Tibial nerve (tissue), 4 donors: ENCODE measurements at places on chromosomes 6 and 20. TPM values are rescaled to one million over a fixed set of nuclear protein-coding genes. Genes with fewer than 3 reads are reported as not detected.

DNA sequence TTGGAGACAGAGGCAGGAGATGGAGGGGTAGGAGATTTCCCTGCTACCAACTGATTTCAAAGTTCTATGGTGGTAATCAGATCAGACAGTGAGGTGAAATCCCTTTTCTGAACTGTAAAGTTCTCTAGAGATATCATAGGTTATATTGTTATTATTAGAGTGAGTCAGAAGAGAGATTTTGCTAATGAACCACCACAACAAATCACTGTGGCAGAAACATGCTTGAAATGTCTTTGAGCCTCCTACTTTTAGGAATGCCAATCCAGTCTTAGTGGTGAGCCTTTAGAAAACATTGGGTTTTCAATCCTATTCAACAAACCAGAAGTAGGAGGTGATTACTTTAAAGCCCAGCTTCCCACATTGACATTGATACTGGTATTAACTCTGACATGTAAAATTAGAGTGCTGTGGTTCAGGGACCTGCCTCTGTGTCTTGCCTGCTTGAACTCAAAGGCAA, 136.7 kb upstream of the CNR1 start:
- H3K27me3 ChIP-seq: no peaks in the 10 kb centered on the region
- H3K36me3 ChIP-seq: no peaks in the 10 kb centered on the region
- DNase-seq: no peak
- no peaks in the 10 kb centered on the region for H3K4me1 ChIP-seq
- no peak overlapping the region for H3K27ac ChIP-seq

GRCh38 chr6:49906526-49906925, 40.2 kb upstream of the CRISP1 start:
- no peak for DNase-seq
- no peaks in the 10 kb centered on the region for H3K4me1 ChIP-seq
- H3K4me3 ChIP-seq: no peak overlapping the region
- H3K27me3 ChIP-seq: no peaks in the 10 kb centered on the region
- H3K27ac ChIP-seq: no peak overlapping the region
- no peaks in the 10 kb centered on the region for H3K36me3 ChIP-seq

DNA sequence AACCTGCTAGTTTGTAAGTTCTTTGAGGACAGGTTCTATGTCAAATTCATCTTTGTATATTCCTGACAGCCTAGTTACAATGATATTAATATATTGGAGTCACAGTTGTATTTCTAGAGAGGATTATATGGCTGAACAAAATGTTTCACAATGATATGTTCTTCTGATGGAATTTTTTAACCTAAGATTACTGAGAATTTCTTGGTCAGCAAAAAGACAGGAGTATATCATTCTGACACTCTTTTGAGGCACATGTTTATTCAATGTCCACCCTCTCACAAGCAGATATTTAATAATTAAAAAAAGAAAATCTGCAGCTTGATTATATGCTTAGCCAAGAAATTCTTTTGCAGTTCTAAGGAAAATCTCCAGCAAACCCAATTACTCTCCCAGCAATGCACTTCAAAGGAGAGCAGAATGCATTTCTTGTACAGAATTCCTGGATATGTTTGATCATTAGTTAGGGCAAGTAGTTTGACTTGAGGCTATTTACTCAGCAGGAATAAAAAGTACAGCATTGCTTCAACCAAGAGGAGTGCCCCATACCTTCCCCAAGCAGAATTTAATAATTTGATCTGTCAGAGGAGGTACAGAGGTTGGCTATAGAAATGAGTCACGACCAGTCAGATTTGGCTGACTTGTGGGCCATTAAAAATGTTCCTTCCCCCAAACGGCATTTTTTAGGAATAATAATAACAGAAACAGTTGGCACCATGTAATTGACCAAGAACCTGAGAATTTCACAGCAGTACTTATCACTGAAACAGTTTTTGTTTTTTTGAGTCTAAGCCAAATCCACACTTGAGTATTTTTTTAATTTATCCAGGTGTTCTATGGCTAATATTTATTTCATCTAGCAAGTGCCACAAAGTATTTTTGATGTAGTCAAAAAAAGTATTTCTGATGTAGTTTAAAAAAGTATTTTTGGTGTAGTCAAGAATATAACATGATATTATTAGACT, 508.1 kb upstream of the FLRT3 start:
- H3K27me3 ChIP-seq: no peaks in the 10 kb centered on the region
- H3K4me1 ChIP-seq: no peaks in the 10 kb centered on the region
- H3K36me3 ChIP-seq: no peaks in the 10 kb centered on the region
- no peak for DNase-seq

BEND3 gene
- 2.1 TPM for total RNA-seq

- H3K4me3 ChIP-seq: no peak overlapping the region
- H3K27ac ChIP-seq: no peak overlapping the region
- peaks cover 4% of the 10 kb centered on the region for H3K4me1 ChIP-seq
Measured at GRCh38 chr20:4763723-4764510, 42.2 kb downstream of the PRND start.

NINL gene
- total RNA-seq: 14.1 TPM

- H3K4me1 ChIP-seq: no peaks in the 10 kb centered on the region
- DNase-seq: no peak
- H3K4me3 ChIP-seq: no peak overlapping the region
- H3K27ac ChIP-seq: no peak overlapping the region
- no peaks in the 10 kb centered on the region for H3K36me3 ChIP-seq
Measured at GRCh38 chr20:63172726-63173125, 43.2 kb downstream of the YTHDF1 start.

DNA sequence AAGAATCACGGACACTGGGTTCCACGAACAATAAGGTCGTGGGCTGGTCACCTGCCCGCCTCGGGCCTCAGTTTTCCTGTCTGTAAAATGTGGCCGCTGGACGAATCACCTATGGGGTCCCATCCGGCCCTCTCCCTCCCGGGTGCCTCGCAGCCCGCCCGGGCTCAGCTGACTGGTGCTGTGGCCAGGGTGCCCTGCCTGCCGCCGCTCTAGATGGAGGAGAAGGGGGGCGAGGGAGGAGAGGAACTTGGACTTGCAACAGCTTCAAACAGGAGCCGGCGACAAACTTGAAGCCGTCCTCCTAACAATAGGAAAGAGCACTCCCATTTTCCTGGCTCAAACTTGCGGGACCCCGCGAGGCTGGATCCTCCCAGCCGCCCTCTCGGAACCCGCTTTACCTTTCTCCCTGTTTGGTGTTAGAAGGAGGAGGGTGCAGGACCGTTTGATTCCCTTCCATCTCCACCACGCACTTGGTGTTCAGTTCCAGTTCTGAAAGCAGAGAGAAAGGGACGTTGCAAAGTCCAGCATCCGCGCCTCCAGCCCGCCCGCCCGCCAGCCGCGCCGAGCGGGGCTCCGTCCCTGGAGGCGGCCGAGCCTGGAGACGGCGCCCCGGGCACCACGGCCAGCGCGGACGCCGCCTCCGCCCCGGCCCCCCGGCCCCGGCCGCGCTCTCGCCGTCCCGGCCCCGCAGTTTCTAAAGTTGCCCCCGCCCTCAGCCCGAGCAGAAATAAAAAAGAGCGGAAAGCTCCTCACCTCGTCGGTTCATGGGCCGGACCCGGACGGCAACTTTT, 584 bp downstream of the KIF13A start:
- peak overlapping the region; percentile 81 for H3K27ac ChIP-seq
- peak; percentile 40 for DNase-seq
- H3K4me1 ChIP-seq: peaks cover 43% of the 10 kb centered on the region
- no peaks in the 10 kb centered on the region for H3K27me3 ChIP-seq
- H3K4me3 ChIP-seq: peak overlapping the region; percentile 64
- H3K36me3 ChIP-seq: no peaks in the 10 kb centered on the region

RPP40 gene
- total RNA-seq: 10.7 TPM

GRCh38 chr6:75516757-75517156, 23.2 kb upstream of the FILIP1 start:
- no peak overlapping the region for H3K27ac ChIP-seq
- no peaks in the 10 kb centered on the region for H3K36me3 ChIP-seq
- no peak for DNase-seq
- H3K4me3 ChIP-seq: no peak overlapping the region

- no peaks in the 10 kb centered on the region for H3K36me3 ChIP-seq
- no peak overlapping the region for H3K27ac ChIP-seq
- H3K27me3 ChIP-seq: no peaks in the 10 kb centered on the region
- no peaks in the 10 kb centered on the region for H3K4me1 ChIP-seq
- no peak overlapping the region for H3K4me3 ChIP-seq
Measured at GRCh38 chr6:170186006-170186935, 104.6 kb downstream of the DLL1 start.

DNA sequence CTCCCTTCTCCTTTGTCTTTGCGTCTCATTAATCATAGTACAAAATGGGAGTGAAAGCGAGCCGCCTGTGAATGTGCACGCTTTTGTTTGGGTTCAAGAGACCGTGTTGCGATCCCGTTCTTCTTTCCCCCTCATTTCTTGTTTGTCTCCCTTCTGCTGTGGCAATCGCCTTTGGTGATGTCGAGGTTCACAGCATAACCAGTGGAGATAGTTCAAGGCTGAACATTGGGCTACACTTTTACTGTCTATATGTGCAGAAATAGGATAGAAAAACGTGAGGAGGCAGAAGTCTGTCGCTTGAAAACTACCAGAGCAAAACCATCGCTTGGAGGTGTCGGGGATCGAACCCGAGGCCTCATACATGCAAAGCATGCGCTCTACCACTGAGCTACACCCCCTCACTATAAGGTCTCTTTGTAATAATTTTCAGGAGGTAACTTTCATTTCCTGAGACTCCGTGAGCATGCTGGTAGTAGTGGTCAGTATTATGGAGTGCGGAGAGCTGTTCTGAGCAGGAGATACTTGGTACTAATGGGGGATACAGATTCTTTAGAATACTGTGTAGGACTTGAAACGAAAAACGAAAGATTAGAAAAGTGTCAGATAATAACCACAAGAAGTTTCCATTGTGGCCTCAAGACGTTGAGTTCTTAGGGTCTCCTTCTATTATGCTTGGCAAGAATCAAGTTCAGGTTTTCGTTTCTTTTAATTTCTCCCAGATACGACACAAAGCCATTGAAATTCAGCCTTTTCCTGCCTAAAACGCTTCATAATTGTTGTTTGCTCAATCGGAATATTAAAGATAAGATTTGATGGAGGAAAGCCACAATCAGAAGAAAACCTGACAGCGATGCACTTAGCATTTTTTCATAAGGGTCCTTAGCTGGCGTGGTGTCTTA, 106.6 kb downstream of the TRIM27 start:
- no peak for DNase-seq
- H3K4me3 ChIP-seq: no peak overlapping the region
- H3K36me3 ChIP-seq: no peaks in the 10 kb centered on the region
- H3K4me1 ChIP-seq: no peaks in the 10 kb centered on the region
- H3K27ac ChIP-seq: no peak overlapping the region

DNA sequence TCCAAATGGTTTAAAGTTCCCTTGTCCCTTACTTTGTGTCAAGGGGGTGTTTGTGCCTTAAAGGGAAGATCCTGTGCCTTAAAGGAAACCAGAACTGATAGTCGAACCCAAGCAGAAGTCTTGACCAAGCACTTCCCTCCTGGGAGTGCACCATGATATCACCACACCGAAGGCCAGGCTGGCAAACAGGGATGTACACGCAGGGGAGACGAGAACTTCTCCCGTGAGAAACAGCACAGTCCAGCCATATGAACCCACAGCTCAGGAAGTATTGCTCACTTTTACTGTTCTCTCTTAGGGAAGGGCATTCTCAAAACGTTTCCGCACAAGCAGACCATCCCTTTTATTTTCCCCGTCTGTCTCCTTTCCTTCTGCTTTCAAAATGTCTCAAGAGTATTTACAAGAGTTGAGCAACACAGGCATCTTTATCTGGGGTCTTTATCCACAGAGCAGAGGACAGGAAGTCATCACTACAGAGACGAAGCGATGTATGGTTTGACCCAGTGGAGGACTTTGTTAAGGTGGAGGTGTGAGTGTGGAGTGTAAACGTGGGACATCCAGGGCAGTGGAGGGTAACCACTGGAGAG, 12.8 kb upstream of the SERPINB1 start:
- H3K4me1 ChIP-seq: peaks cover 61% of the 10 kb centered on the region
- no peaks in the 10 kb centered on the region for H3K27me3 ChIP-seq
- peak overlapping the region; percentile 81 for H3K27ac ChIP-seq
- H3K36me3 ChIP-seq: no peaks in the 10 kb centered on the region
- no peak for DNase-seq

KCNB1 gene
- 7.6 TPM for total RNA-seq

GRCh38 chr20:62190639-62191411, 8.0 kb downstream of the MTG2 start:
- H3K4me3 ChIP-seq: no peak overlapping the region
- no peak for DNase-seq
- no peaks in the 10 kb centered on the region for H3K36me3 ChIP-seq
- H3K27ac ChIP-seq: no peak overlapping the region
- H3K4me1 ChIP-seq: no peaks in the 10 kb centered on the region
